ENCODE measurements at places on chromosomes 4 and X.
A peak's percentile ranks its signal among the peaks of the same experiment; 100 is the strongest.

DNA sequence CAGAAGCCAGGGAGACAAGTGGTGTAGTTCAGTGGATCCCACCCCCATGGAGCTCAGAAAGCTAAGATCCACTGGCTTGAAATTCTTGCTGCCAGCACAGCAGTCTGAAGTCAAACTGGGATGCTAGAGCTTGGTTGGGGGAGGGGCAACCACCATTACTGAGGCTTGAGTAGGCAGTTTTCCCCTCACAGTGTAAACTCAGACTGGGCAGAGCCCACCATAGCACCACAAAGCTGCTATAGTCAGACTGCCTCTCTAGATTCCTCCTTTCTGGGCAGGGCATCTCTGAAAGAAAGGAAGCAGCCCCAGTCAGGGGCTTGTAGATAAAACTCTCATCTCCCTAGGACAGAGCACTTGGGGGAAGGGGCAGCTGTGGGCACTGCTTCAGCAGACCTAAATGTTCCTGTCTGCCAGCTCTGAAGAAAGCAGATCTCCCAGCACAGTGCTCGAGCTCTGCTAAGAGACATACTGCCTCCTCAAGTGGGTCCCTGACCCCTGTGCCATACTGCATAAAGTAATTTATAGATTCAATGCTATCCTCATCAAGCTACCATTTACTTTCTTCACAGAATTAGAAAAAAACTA, 163.2 kb downstream of the HHIP start:
- no peak for DNase-seq

GRCh38 chrX:2327423-2327822, 173.4 kb downstream of the DHRSX start:
- no peak for DNase-seq

DNA sequence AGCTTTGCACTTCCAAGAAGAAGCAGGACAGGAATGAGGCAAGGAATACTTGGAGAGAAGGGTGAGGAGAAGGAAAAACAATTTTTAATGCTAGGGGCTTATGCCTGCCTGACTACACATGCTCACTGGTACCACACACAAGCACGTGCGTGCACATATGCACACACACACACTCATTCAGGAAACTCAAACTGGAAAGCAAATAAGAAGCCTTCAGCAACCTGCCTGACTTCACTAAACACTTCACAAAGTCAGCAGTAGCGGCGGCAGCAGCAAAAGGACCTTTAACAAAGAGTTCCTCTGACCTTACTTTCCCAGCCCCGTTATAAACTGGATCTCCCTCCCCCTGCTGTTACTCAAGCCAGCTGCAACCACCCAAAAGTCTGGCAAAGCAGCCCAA, 3.3 kb downstream of the ZDHHC9 start:
- no peak for DNase-seq

DNA sequence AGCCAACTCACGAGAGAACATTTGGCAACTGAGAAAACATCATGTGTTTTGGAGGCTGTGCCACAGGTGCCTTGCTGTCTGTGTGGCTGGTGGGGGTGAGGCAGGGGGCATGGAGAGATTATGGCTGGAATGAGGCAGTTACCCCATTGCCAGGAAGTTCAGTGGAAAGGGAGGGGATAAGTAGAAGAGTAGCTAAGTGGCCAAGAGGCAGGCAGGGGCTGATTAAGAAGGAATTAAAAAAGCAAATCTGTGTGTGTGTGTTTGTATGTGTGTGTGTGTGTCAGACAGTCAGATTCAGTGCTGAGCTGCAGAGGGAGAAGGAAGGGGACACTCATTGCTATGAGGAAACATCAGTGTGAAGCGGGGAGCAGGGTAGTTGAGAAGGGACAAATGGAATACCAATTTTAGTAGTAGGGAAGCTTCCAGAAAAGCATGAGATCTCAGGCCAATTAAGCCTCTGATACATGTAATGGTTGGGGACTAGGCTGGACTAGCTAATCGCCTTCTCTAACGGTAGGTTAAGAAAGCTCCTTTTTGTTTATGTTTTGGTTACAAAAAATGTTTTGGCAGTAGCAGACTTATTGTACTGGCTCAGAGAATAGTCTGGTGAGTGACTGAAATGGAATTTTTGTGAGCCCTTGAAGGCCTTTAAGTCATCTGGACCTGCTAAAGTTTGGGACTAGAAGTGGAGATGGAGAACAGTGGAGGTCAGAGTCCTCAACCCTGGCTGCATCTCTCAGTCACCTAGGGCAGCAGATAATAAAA, 18.5 kb downstream of the TMEM164 start:
- DNase-seq, result no peak

GRCh38 chr4:87500092-87500462, 29.1 kb downstream of the SPARCL1 start:
- no peak for DNase-seq

DNA sequence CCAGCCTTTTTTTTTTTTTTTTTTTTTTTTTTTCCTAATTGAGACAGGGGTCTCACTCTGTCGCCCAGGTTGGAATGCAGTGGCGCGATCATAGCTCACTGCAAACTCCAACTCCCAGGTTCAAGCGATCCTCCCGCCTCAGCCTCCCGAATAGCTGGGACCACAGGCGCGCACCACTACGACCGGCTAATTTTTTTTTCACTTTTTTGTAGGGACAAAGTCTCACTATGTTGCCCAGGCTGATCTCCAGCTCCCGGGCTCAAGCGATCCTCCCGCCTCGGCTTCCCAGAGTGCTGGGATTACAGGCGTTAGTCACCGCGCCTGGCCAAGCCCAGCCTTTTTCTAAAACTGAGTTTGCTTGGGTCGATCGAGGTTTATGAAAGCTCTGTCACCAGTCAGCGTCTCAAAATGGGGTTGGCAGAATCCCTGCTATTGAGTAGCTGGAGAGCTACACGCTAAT, 1.3 kb upstream of the OTUD5 start:
- DNase-seq, result peak; percentile 37

- DNase-seq, result no peak
Observed at GRCh38 chr4:148780426-148781005, 338.3 kb upstream of the NR3C2 start.

DNA sequence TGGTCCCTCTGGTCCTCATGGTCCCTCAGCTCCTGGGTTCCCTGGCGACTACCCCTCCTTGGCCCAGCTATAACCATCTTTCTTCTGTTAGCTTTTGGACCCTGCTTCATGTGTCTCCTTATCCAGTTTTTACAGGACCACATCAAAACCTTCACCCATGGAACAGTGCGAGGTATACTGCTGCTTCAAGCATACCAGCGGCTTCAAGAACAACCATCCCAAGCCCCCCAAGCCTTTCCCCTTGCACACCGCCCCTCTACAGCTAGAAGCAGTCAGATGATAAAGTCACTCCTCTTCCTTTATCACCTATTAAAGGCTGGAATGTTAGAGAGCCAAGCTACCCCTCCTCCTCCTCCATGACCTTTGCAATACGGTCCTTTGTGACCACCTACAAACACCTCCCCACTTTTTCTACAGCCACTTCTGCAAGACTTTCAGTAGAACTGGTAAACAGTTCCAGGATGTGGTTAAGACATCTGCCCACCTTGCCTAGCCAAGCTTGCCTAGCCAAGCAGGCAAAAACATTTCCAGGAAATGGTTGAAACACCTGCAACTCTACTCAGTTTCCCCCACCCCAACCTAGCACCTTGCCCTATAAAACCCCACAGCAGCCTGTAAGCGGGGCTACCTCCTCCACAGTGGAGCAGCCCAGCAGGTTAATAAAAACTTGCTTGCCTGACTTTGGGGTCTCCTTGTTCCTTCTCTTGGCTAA, 125.7 kb downstream of the ZC4H2 start:
- no peak for DNase-seq

DNA sequence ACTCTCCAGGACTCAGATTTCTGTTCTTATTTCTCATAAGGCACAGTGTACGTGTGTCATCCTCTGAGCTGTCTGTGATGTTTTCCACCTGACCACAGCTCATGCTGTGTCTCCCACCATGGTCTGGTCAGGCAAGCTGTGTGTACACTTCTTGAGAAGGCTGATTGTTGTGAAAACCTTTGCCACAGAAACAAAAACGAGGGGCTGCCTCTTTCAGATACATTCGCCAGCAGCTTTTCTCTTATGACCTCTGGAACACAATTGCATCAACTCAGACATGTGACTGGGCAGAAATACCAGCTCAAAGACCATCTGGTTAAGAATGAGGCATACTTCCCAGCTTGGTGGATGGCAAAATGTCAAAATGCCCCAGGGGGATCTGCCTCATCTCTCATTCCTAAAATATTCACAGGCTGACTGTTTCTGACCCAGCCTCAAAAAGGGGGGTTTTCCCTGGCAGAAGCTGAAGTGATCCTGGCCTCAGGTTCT, 46.1 kb downstream of the PGRMC2 start:
- DNase-seq, result no peak

GRCh38 chr4:70895811-70896491, 6.2 kb upstream of the MOB1B start:
- no peak for DNase-seq

DNA sequence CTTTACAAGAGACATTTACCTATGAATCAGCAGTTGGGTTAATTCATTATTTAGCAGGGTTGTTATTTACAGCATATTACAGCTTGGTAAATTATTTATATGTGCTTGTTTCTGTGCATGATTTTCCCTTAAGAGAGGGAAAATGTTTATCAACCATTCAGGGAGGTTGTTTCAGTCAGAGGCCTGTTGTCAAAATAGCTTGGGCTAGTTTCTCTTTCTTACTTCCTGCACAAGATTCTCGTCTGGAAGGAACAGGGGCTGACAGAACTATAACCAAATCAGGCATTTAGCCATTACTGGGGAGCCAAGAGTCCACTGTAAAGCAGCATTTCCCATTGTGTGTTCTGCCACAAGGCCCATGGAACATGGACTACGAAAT, 135.8 kb downstream of the HS6ST2 start:
- DNase-seq, result no peak

DNA sequence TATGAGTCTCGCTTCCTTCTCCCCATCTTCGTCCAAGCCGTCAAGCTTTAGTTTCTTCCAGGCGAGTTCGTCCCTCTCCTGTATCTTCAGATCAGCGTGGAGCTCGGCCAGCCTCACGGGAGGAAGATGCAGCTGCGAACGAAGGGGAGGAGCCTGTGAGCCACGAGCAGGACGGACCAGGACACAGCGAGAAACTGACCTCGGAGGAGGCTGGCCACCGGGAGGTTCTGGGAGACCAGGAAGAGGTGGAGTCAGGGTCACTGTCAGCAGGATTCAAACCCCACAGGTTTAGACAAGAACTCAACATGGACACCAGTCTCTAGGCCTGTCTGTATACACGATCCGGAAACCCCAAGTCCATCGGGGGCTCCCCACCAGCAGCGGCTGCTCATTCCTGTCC, 7.3 kb downstream of the LRPAP1 start:
- no peak for DNase-seq

DNA sequence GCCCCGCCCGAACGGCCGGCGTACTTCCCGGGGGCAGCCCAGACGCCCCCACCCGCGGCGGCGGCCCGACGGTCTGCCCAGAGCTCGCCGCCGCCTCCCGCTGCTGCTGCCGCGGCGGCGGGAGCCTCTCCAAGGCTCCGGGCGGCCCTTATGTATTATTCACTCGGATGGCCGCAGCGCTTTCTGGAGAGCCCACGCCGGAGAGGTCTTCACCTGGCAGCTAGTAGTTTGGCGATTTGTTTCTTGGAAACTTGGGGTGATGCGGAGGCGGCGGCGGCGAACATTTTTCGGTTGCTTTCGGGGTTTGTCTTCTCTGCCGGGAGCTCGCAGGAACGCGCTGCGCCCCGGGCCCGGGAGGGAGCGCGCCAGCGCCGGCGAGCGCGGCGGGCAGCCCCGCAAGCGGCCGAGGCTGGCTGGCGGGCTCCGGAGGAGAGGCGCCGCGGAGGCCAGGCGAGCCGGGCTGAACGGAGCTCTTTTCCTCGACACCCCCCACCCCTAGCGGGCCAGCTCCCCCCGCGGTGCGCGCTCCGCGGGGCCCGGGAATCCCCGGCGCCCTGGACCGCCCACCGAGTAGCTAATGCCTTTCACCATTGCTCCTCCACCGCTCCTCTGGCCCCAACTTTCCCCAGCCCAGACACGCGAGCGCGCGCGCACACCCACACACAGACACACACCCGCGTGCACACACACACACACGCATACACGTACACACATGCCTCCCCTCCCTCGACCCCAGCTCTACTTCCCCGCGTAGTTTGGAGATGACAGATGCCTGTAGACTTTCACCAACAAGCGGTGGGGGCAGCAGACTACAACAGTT, 113.5 kb downstream of the DHX15 start:
- DNase-seq, result peak; percentile 46

DNA sequence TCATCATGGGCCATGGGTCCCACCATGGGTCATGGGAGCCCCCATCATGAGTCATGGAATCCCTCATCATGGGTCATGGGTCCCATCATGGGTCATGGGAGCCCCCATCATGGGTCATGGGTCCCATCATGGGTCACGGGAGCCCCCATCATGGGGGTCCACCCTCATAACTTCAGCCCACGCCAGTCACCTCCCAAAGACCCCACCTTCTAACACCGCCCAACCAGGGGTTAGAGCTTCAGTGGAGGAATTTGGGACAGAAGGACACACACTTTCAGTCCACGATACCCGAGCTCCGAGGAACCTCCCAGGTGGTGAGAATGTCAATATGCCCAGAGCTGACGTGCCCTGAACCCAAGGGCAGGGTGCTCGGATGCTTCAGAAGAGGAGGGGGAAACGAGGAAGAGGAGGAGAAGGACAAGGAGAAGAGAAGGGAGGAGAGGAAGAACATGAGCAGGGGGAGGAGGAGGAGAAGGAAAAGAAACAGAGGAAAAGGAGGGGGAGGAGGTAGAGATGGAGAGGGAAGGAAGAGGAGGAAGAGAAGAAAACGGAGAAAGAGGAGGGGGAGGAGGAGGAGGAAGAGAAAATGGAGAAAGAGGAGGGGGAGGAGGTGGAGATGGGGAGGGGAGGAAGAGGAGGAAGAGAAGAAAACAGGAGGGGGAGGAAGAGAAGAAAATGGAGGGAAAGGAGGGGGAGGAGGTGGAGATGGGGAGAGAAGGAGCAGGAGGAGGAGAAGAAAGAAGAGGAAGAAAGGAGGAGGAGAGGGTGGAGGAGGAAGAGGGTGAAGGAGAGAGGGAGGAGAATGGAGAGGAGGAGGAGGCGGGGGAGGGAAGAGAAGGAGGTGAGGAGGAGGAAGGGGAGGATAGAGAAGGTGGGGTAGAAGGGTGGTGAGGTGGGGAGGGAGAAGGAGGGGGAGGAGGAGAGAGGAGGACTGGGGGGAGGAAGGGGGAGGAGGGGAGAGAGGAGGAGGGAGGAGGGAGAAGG, 17.7 kb downstream of the IL3RA start:
- no peak for DNase-seq

DNA sequence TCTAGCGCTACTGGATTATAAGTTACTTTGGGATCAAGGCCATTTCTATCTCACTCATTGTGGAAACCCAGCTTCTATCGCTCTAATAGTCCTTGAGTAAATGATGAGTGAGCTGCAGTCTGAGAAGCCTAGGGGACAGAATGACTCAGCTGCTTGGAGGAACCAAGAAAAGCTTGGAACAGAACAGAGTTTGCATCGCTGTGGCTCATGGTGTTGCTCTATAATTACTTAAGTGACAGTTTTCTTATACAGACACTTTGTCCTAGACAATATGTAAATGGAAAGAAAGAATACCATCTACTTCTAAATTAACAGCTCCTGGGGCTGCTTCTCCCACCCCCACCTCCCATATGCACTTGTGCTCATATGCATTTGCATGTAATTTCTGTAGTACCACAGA, 156.9 kb downstream of the SLIT2 start:
- DNase-seq, result no peak

- no peak for DNase-seq
Observed at GRCh38 chrX:24963823-24964222, 51.9 kb downstream of the ARX start.

All from stimulated activated CD8-positive, alpha-beta memory T cell treated with anti-CD3 and anti-CD28 coated beads, Interleukin-4, amount 100 ng/mL, for 48 hours (primary cell).